ENCODE measurements at places on chromosomes 2 and 18.

DNA sequence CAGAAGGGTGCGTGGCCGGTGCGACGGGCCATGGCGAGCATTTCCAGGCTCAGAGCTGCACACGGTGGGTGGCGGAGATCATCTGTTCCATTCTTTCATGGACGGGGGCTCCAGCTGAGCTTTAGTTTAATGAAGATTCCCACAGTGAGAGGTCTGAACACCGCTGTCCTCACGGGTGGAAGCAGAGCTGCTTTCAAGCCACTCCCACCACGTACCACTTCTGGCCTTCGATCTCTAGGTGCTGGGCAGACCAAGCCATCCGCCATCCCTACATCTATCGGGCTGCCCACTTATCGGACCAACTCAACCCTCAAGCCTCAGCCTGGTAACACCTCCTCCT is 18.5 kb downstream of the GPR35 start:
- DNase-seq, result no peak

- no peak for DNase-seq
Observed at GRCh38 chr2:212938144-212938793, 213.1 kb downstream of the IKZF2 start.

GRCh38 chr2:62197011-62197924 is 1.4 kb downstream of the B3GNT2 start:
- DNase-seq, result no peak

- DNase-seq, result no peak
Observed at GRCh38 chr18:49752095-49752457, 61.3 kb downstream of the ACAA2 start.

- DNase-seq, result no peak
Observed at GRCh38 chr2:39717067-39717466, 51.4 kb downstream of the TMEM178A start.

GRCh38 chr2:234725528-234726264 is 226.1 kb upstream of the SH3BP4 start:
- DNase-seq, result peak; percentile 93

- no peak for DNase-seq
Observed at GRCh38 chr2:29360016-29360784, 245.0 kb downstream of the CLIP4 start.

DNA sequence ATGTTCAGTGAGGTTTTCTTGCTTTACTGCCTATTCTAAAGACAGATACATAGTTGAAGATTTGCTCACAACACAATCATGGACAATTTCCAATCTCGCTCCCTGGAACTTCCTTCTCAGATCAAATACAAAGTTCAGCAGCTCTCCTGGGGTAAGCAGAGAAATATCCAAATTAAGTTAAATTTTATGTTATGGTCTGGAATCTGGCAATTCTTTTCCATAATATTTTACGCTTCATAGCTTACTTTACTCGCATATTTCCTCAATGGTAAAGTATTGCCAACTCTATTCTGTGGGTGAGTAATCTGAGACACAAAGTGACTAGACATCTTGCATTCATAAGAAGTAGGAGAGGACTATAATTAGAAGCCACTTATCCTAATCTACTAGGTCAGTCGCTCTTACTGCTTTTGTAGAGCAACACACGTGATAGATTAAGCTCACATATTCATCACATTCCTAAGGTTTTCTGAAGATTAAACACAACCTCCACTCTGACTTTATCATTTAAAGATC is 529.4 kb downstream of the CCDC85A start:
- peak; percentile 86 for DNase-seq

- DNase-seq, result no peak
Observed at GRCh38 chr2:53188851-53189510, 578.6 kb upstream of the CHAC2 start.

DNA sequence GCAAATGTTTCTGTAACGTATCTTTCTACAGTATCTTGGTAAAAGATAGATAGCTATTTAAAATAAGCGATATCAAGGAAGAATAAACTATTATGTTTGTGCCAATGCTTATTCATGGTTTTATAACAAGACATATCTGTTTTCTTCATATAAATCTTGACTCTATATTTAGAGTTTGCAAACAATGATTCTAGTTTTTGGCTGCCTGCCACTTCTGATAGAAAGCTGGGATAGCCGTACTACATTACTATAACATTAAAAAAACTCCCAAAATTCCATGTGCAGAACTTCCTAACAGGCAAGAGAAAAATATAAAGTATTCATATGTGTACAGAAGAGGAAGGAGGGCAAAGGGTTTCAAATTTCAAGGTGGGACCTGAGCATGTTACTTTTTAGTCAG is 985.0 kb downstream of the BCL11A start:
- DNase-seq, result no peak

- no peak for DNase-seq
Observed at GRCh38 chr2:70557171-70557838, 3.7 kb upstream of the TGFA start.

DNA sequence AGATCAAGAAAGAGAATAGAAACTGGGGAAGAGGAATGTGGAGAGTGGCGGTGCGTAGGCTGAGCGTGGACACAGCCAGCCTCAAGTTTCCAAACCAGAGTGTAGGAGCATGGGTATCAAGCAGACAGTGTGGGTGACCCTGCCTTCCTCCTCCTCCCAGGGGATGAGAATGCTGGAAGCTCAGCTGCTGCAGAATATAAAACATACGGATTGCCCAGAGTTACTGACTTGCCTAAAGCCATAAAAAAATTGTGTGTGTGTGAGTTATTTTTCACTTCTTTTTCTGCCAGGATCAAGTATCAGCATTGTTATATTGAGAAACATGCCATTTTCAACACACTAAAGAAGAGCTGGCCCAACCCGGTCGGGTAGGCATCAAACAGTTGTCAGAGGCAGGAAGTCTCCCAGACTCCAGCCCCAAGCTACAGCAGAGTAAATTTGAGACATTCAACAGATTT is 333.3 kb upstream of the ACVR2A start:
- peak; percentile 33 for DNase-seq

DNA sequence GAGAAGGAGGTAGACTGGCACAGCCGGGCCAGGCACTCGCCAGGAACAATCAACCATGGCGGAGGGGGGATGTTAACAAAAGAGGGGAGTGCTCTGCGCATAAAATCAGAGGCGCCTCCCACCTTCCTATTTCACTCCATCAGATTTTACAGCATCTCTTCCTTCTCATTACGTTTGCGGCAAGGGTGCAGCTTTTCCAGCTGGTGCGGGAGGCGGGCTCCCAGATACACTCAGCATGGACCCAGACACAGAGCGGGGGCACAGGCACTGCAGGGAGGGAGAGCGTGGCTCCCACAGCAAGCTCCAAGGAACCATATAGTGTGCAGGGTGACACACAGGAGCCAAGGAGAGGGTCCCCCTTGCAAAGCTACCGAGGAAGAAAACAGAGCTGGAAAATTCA is 176.3 kb downstream of the EIPR1 start:
- DNase-seq, result no peak

- peak; percentile 65 for DNase-seq
Observed at GRCh38 chr2:240437861-240438809, 2.7 kb downstream of the GPC1 start.

- no peak for DNase-seq
Observed at GRCh38 chr2:109645412-109646184, 31.4 kb downstream of the SOWAHC start.

DNA sequence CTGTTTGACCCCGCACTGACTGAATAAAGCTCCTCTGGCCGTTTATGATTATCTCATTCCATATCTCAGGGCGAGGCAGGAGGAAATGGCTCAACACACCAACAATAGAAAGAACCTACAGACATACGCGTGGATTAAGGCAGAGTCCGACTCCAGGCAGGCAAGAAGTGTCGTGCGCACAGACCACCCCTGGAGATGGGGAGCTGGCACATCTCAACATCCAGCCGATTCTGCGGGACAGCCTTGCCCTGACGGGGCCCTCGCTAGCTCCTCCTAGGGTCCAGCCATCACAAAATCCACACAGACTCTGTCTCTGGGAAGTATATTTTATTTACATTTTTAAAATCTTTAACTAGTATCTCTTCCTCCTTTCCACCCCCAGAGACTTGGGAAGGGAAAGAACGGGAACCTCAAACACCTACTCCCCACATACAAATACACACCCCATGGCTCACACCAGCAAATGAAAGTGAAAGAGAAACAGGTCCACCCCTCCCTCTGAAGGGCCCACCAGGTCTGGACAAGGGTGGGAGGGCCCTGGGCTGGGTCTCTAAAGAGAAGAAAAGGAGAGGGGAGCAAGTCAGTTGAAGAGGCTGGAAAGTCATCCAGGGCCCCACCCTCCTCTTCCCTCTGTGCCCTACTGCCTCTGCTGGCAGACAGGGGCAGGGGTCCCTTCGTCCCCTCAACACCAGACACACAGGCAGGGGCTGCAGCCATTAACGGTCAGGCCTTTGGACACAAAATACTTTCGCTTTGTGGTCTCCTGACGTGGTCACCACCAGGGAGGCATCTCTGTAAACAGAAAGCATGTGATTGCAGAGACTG is 3.2 kb downstream of the GPBAR1 start:
- DNase-seq, result no peak

- DNase-seq, result peak; percentile 64
Observed at GRCh38 chr2:213251618-213252017, 32.6 kb upstream of the SPAG16 start.

DNA sequence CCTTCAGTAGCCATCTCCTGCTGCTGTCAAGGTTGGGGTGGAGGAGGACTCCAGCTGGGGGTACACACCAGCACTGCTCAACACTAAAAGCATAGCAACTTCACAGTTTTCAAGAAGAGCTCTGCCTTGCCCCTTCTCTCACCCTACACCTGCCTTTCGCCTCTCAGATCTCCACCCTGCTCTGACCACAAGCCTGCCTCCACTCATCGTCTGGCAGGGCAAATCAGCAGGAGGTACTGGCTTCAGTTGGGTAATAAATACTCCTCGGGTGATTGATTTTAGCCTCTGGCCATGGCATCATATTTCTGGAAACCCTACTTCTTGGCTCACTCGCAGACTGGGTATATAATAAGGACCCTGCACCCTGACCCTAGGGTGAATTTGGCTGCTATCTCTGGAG is 3.1 kb upstream of the PRKAG3 start:
- no peak for DNase-seq

GRCh38 chr2:120831891-120832290 is 96.2 kb downstream of the GLI2 start:
- no peak for DNase-seq

- no peak for DNase-seq
Observed at GRCh38 chr2:62203459-62203858, 7.5 kb downstream of the B3GNT2 start.

- DNase-seq, result no peak
Observed at GRCh38 chr2:83340424-83340823, 1118.7 kb downstream of the SUCLG1 start.

DNA sequence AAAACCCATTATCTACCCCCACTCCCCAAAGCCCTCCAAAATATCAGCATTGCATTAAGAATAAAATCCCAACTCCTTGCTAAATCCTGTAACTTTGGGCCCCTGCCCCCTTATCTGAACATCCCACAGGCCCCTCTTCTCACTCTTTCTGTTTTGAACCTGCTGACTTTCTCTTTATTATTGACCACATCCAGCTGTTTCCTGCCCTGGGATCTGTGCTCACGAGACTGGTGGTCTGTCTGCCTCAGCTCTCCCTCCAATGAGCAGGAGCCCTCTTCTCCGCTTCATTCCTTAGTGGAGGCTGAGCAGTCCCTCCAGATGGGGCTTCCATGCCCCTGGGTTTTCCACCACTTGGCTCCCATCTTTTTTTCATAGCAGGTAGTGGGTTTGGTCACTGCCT is 116.9 kb downstream of the ACKR3 start:
- DNase-seq, result no peak

DNA sequence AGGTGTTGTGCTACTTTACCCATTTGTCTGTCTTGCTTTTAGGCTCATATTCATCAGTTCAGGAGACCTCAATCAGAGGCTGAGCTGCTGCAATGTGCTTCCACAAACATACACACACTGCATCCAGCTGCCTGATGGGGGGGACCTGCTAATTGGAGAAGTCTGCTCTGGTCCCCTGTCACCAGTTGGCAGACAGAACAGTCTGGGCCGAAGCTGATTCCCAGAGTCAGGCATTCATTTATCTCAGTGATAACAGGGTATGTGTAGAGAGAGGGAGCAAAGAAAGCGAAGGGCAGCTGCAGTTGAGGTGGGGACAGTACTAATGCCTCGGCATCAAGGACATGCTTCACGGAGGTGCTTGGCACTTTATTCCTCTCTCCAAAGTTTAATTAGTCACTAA is 584.3 kb upstream of the PIK3C3 start:
- no peak for DNase-seq

GRCh38 chr2:5951471-5951870 is 259.3 kb downstream of the SOX11 start:
- DNase-seq, result no peak

All from fibroblast of skin of back (primary cell).